ENCODE measurements at places on chromosomes 5 and 9.

- no peak for DNase-seq
Observed at GRCh38 chr5:15383469-15383868, 116.5 kb upstream of the FBXL7 start.

DNA sequence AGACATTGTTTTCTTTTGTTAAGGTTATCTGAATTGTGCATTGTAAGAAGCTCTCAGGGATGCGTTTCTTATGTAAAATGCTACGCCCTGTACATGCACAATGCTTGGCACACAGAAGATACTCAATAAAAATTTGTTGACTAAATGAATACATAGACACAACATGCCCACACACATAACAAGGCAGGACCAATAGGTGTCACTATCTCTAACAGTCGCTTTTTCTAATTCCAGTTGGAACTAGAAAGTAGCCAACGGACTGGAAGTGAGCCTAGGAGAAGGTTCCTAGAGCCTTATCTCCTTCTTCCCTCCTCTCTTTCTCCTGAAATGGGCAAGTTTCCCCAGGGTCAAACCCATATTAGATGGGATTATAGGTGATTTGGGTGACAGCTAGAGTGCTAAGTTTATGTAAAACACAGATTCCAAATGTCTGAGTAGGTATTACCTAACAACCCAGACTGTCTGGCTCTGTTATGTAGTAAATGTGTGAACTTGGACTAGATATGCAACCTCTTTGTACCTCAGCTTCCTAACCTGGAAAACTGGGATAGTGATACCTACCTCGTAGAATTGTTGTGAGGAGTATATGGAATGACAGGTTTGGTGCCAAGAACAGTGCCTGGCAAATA lies 603.0 kb downstream of the RAB3C start:
- no peak for DNase-seq

DNA sequence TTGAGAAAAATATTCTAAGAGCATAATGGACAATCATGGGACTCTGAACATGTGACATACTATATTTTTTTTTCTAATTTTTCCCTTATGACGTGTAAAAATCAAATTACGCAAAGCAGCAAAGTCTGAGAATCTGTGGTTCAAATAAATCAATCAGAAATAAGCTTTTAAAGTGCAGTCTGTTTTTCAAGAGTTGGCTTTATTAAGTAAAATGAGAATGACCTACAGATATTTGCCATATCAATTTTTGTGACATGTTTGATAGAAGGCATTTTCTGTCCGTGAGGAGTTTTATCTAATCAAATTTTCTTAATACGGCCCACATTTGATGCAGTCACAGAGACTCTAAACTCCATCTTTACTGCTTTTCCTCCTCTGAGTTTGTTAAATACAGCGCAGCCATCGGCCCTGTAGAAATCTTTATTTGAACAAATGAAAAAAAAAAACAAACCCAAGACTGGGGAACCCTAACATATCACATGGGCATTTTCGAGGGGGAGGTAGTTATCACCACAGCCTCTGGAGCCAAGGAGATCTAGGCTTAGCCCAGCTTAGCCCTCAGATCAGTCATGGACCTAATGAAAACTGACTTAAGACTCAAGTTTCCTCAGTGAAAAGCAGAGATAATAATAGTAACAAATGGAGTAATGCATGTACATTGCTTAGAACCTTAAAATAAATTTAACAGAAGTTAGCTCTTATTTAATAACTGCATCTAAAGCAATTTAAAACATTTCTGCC lies 263.6 kb upstream of the C9orf72 start:
- DNase-seq, result no peak

DNA sequence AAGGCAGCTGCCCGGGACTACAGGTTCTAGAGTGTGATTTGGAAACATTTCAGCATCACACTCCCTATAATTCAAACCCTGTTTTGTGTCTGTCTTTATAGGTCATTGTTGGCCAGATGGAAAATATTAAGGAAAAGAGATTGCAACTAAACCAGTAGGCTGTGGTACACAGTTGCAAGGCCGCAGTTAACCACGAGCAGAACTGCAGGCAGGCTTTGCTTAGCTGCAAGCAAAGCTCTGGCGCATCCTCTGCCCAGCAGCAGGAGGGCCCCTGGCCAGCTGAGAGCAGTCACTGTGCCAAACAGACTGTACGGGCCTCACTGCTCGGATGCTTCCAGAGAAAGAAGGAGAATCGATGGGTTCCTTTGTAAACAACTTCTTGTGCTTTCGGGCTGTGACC lies 204.5 kb downstream of the DENND1A start:
- no peak for DNase-seq

- no peak for DNase-seq
Observed at GRCh38 chr9:2686911-2687310, 30.4 kb upstream of the KCNV2 start.

- no peak for DNase-seq
Observed at GRCh38 chr5:16427587-16427986, 38.0 kb downstream of the ZNF622 start.

DNA sequence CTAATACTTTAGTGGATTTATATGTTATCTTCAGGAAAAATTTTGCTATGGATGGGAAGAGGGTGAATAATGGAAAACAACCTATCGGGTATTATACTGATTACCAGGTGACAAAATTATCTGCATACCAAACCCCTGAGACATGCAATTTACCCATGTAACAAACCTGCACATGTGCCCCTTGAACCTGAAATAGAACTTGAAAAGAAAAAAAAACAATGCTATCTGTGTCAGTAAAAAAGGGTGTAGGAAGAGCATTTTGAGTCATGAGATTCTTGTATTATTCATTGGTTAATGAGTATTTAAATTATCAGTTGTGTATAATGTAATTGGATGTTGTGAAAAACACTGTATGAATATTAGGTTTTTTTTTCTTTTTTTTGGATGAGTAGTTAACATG lies 75.4 kb downstream of the PRR16 start:
- no peak for DNase-seq

DNA sequence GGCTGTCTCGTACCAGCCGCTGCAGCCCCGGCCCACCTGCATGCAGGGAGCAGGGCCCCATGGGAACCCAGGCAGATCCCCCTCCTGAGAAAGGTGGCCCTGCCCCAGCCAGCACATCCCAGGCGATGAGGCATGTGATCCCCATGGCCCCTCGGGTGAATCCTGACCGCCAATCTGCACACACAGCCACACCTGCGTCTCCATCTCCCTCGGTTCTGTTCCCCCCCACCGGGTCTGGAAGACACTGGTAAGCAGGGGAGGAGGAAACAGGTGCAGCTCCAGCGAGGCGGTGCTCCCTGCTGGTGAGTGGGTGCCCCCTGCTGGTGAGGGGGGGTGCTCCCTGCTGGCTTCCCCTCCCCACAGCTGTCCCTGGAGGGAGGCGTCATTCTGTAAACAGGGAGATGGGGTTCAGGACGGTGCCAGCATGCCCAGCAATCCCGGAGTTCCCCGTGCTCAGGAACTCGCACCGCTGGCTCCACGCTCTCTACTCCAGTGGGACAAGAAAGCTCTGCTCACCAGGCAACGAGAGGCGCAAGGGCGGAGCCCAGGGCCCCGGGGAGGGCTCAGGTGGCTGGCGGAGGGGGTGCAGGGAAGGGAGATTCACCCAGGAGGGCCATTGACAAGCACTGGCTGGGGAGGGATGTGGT lies 28.4 kb upstream of the SLC12A7 start:
- peak; percentile 75 for DNase-seq

DNA sequence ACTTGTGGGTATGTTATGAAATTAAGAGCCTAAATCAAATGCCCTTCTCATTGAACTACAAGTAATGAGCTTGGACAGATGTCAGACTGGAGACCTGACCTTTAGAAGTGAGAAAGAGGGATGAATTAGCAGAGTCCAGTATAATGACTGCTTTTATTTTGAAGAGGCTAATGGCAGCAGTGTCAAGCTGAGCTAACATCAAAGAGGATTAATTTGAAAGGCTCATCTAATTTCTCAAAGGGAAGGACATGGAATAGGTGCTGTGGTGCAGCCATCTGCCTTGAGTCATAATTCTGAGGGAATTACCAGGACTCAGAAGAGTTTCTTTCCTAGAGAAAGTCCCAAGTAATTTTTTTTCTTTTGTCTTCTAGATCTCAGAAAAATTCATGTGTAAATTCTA lies 57.6 kb downstream of the FAM81B start:
- DNase-seq, result no peak

DNA sequence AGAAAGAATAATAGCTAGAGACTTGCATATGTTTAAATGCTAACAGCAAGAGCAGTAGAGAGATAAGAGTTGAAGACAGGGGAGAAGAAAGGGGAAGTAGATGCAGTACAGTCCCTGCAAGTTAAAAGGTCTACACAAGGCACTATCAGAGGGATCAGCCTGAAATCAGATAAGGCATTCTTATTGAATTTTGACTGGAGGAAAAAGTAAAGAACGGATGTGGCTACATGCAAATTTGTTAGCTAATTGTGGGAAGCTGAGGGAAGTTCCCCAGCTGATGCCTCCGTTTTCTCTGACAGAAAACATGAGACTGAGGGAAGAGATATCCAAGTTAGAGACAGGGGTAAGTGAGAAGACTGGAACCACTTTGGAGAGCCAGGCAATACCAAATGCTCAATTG lies 12.9 kb upstream of the RHOBTB3 start:
- no peak for DNase-seq

GRCh38 chr9:135883410-135884089 lies 23.8 kb downstream of the CAMSAP1 start:
- no peak for DNase-seq

DNA sequence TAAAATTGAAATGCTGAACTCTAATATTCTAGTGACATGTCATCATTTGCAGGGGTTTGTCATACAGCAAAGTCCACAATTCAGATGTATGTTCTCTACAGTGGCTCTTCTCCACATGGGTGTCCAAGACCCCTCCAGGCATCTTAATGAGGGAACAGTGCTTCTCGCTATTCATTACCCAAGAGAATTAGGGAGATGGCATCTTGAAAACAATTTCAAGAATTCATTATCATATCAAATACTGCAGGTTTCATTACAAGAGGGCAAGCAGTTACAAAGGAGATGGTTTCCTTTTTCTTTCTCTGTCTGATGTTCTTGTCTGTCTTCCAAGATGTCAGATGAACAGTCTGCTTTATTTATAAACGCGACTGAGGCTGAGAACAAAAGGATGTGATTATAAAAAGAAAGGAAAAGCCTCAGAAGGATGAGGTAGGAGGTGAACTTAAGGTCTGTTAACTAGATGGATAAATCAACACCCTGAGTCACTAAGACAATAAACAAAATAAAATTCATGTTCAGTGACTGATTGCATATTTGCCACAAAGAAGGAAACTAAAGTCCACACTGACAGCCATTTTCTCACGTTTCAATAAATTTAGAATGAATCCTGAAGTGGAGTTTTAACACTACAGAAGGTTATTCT lies 326.7 kb upstream of the EFNA5 start:
- DNase-seq, result no peak

GRCh38 chr5:45336464-45336863 lies 359.7 kb downstream of the HCN1 start:
- DNase-seq, result no peak

GRCh38 chr5:96648593-96648992 lies 13.6 kb upstream of the CAST start:
- no peak for DNase-seq

DNA sequence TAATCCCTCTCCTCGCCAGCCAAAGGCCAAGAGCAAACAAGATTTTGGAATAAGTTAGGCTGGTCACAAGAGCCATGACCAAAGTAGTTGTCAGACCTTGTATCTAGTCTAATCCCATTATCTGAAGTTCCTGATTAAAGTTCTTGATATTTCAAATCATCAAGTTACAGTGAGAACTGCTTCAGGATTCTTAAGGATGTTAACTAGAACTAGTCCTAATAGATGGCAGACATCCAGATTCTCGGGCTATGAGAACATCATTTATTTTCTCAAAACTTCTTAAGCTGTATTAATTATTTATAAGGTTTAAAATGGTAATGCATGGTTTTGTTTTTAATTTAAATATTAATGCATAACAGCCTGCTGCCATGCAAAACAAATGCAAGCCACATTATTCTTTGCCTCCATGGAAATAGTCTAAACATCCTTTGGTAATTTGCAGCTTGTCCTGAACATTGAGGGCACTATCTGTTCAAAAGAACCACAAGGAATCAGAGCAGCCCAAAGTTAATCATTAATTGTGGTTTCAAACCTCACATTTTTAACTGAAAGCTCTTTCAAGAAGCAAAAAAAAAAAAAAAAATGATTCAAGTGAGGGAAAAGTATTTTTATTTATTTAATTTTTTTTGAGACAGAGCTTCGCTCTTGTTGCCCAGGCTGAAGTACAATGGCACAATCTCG lies 95.1 kb downstream of the TTC39B start:
- DNase-seq, result no peak

DNA sequence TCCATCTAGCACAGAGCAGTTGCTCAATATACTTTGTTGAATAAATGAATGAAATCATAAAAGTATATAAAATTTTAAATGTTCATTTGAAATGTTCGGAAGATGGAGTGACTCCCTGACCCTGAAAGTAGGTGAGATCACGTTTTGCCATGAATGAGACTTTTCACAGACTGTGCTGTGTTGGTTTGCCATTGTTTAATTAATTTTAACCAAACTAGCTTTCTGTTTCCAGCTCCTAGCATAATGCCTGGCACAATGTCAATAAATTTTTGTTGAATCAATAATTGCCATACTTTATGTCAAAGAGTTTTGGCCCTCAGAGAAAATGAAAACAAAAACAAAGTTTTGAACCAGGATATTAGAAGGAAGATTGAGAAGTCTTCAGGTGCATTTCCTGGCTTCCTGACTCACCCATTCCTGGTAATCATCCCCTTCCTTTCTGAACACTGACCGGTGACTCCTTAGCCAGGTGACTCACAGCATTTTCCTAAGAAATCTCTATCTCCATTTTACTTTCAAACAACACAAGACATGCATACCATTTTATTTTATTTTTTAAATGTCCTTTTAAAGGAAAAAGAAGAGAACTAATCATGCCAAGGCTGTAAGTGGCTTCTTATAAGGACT lies 15.1 kb downstream of the SLC28A3 start:
- no peak for DNase-seq

DNA sequence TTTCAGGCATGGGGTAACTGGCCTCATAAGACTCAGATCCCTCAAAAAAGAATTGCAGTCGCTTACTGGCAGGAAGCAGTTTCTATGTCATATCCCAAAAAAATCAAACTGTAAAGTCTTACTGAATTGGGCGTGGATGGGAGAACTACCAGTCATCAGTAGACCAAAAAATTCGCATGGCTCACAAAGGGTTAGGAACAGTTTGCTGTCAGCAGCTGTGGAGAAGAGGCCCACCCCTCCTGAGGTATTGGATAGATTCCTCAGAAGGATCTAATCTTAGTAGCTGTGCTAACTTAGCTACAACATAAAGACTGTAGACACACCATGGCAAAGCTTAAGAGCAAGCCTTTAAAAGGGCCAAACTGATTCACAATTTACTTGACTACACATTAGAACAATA lies 478.3 kb upstream of the FTMT start:
- no peak for DNase-seq

- no peak for DNase-seq
Observed at GRCh38 chr5:38720554-38721361, 125.1 kb upstream of the OSMR start.

GRCh38 chr5:127187706-127188105 lies 102.9 kb upstream of the MEGF10 start:
- DNase-seq, result no peak

- no peak for DNase-seq
Observed at GRCh38 chr5:24606971-24607370, 37.8 kb downstream of the CDH10 start.

GRCh38 chr5:173239233-173239593 lies 4.2 kb upstream of the NKX2-5 start:
- DNase-seq, result no peak

Data from CMK (cell line).